ENCODE measurements at places on chromosomes 7 and 10.

DNA sequence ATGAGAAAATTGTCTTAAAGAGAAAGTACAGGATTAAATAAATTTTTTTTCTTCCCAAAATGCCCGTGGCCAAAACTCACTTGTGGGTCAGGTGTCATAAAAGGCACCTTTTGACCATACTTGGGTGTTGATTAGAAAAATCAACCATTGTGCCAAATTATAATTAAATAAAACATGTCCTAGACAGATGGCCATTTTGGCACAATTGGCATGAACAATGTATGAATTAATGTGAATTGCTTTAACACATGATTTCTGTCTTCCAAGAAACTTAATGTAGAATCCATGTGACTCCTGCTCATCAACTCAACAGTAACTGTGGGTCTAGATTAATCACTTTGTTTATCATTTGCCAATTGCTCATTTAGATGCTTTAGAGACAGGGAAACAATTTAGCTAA is 64.0 kb downstream of the CSTF2T start:
- no peak for DNase-seq

DNA sequence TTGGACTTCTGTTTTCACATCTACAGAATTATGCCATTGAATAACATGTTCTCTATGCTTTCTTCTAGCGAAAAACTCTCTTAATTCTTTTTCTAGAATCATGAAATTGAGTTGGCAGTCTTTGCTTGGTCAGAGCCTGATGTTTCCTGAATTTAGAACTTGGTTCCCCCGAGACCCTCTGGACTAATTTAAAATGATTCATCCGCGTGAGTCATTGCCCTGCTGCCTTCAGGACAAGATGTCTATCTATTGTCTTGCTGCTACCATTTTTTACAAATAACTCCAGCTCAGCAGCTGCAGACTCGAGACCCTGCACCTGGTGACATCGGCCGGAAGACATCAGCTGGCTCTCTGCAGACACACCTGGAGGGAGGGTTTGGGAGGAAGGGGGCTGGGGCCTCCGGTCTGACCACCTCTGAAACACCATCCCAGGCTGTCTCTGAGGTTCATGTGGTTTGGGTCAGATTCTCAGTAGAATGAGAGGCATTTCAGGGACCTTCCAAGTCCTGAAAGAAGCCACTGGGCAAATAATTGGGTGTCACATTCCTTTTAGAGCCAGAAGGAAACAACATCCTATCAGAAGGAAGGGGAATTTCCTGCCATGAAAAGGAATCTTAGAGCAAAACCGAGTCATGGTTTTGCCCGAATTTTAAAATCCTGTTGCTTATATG is 20.9 kb upstream of the KLF6 start:
- peak; percentile 55 for DNase-seq

DNA sequence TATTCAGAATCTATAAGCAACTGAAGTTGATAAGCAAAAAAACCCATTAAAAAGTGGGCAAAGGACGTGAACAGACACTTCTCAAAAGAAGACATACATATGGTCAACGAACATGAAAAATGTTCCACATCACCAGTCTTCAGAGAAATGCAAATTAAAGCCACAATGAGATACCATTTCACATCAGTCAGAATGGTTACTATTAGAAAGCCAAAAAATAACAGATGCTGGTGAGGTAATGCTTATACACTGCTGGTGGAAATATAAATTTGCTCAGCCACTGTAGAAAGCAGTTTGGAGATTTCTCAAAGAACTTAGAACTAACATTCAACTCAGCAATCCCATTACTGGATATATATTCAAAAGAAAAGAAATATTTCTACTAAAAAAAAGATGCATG is 332.8 kb upstream of the PLXDC2 start:
- DNase-seq, result no peak

DNA sequence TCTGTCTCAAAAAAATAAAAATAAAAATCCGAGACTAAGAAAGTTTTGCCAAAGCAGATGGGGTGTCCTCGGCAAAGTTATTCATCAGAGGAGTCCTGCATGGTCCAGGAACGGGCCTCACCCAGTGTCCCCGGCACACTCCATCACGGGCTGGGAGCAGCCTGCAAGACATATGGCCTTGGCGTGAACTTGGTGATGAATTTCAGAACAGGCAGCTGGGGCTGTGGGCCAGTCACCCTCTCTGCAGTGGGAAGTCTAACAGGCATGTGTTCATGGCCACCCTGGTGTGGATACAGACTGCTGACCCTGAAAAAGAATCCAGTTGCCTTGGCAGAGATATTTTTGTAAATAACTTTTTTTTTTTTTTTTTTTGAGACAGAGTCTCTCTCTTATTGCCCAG is 34.7 kb downstream of the NPTX2 start:
- DNase-seq, result no peak

- no peak for DNase-seq
These were observed 21.3 kb downstream of the ZNF783 start for GRCh38 chr7:149283321-149283720.

DNA sequence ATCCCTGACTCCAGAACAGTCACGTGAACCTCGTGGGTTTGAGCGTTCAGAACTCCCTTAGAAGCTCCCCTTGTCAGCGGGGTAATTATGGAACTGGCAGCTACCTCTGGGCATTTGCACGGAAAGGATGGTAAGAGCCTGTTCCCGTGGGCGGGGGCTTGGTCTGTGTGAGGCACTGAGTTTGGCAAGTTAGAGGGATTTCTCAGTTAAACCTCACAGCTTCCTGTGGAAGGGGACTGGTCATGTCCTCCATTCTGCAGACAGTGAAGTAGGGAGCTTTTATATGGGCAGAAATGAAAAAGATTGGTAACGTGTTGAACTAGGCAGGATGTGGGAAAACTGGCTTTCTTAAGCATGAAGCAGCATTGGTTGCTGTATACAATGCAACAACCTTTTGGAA is 16.0 kb downstream of the PALD1 start:
- DNase-seq, result no peak

DNA sequence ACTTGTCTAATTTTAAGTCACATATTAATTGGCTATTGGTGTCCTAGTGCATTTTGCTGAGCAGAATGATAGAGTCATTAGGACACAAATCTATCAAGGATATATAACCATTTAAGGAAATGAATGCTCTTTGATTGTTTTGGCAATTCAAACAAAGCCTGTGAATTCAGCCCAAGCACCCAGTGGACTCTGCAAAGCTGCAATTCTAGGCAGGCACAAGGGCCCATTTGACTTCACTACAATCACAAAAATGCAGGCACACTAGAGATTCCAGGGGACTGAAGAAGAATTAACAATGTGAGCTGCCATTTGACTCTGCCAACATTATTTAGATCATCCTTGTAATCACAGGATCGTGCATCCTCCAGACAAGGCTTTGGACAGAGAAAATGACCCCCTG is 544.2 kb upstream of the PHF14 start:
- no peak for DNase-seq

- DNase-seq, result no peak
These were observed 130.8 kb upstream of the GPR26 start for GRCh38 chr10:123535386-123535785.

DNA sequence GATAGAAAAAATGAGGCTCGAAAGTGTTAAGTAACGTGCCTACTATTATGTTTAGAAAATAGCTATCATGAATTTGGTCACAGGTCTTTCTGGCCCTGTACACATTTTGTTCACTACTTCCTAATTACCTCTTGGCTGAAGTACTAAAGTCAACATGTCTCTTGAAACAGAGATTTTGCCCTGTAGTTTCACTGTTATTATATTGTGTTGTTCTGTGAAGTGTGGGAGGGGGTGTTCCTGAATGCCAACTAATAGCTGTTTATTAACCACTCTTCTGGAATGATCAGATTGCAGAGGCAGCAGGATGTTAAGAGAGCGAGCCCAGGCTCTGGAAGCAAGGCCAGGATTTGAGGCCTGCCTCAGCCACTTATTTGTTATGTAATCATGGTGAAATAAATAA is 72.1 kb downstream of the RNF133 start:
- DNase-seq, result no peak

- DNase-seq, result no peak
These were observed 110.8 kb upstream of the EGFR start for GRCh38 chr7:54907981-54908380.

GRCh38 chr7:18206331-18206730 is 178.7 kb upstream of the PRPS1L1 start:
- no peak for DNase-seq

GRCh38 chr7:111014079-111014478 is 76.8 kb upstream of the LRRN3 start:
- no peak for DNase-seq

DNA sequence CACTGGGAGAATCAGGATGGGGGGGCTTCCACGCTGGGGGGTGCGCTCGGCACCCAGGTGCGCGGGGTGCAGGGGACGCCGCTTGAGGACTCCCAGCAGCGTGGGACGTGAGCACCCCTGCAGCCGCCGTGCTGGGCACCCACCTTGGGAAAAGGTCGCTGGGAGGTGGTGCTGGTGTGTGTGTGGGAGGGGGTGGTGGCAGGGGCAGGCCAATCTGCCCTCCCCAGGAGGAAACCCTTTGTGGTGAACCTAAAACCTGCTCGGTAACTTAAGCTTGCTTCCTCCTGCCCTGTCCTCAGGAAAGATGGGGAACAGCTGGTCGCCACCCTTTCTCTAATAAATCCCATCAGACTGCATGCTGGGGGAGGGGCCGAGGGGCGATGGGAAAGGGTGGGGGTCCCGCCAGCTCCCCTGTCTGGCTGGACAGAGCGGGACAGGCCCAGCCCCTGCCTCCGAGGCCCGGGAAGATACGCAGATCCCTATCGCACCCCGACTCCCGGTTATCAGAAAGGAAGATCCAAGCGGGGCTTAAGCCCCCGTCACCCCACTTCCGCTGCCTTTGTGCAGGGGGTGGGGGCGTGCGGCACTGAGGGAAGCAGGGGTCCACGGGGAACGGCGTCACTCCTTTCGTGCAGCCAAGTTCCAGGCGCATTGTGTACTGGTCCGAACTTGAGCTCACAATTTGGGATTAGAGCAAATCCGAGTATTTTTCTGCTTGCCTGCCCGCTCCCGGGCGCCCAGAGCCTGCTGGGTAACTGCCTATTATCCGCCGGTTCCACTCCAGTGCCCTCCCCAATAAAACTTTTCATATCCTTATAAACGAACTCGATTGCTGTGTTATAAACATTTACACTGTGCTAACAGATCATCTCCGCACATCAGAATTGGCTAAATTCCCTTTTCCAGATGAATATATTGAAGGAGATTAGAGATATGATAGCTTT is 64.6 kb downstream of the UNCX start:
- DNase-seq, result no peak

- DNase-seq, result no peak
These were observed 30.8 kb upstream of the FXYD4 start for GRCh38 chr10:43340619-43341018.

- no peak for DNase-seq
These were observed 58.1 kb downstream of the HECW1 start for GRCh38 chr7:43170571-43170970.

GRCh38 chr10:78175444-78176015 is 141.9 kb downstream of the RPS24 start:
- peak; percentile 47 for DNase-seq

DNA sequence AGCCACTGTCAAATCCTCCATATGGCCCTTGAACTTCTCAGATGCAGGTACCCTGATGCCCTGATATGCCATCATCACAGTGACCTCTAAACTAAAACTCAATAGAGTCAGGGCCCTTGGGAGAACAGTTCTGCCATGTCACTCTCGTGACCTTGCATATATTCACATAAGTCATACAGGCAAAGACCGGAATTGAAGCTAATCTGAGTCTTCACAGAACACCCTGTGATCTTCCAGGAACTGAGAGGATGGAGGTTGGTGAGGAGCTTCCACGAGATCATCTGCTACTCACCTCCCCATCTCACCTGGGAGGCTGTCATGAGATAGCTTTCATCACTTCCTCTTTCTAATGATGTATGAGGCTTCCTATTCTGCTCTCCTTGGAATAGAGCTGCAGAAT is 228.7 kb upstream of the CCDC6 start:
- DNase-seq, result no peak

DNA sequence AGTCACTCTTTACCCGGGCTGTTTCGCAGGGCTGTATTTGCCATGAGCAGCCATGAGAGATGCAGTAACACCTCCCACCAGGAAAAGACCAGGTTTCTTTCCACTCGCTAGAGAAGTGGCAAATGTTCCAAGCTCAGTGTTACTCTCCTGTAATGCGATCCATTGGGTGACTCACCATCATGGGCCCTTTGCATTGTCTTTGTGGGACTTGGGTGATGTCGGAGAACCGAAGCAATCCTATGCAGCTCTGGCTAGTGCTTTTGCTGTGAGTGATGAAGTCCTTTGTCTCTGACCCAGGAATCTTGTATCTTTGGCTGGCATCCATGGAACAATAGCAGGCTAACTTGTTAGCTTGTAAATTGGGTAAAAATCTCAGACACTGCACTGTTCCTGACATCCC is 40.0 kb downstream of the GHRHR start:
- no peak for DNase-seq

DNA sequence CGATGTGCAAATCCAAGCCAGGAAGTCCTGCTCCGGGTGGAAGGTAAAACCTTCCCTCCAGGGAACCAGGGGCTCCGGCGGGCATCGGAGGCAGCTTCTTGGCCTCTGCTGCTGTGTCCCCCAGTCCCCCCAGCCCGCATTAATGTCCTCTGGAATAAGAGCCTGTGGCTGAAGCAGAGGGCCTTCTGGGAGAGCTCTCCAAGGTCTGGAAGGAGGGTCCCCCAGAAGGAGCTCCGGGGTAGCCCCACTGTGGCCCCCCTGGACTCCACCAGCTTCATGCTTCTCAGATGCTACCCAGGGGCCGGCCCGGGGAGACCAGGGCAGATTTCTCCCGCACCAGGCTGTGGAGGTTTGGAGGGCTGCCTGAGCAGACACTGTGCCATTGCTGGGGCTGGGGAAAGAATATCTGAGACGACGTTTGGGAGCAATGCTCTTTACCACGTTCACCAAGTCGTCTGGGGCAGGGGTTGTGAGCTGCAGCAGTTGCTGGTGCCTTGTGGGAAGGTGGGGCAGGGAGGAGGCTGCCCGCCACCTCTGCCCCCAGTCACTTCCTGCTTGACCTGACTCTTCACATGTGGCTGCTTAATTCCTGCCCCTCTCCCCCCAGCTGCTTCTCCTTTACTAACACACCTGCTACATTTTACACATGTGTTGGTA is 8.3 kb downstream of the ZNF853 start:
- DNase-seq, result no peak

GRCh38 chr10:73376679-73377078 is 18.0 kb upstream of the CFAP70 start:
- DNase-seq, result no peak

DNA sequence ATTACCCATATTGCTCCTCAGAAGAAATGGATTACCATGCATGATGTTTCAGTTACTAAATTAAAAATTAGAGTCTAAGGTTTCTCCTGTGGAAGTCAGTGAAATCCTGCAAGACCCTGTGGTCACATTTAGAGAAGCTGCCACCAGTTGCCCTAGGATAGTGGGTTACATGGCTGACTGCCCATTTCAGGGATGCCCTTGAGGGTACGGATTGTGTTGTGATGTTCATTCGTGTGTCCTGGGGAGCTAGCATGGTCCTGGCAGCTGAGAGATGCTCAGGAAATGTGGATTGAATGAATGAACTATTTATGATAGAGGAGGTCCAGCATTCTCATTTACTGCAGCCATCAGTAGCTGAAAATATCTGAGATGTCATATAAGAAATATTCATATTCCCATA is 55.1 kb downstream of the TMEM178B start:
- no peak for DNase-seq

GRCh38 chr7:25167262-25167843 is 42.3 kb upstream of the CYCS start:
- no peak for DNase-seq

Data from hematopoietic multipotent progenitor cell treated with erythropoietin and hydrocortisone succinate and interleukin-3 and kit ligand, for 8 days (in vitro differentiated cells).